ENCODE measurements at places on chromosomes 4 and X.

DNA sequence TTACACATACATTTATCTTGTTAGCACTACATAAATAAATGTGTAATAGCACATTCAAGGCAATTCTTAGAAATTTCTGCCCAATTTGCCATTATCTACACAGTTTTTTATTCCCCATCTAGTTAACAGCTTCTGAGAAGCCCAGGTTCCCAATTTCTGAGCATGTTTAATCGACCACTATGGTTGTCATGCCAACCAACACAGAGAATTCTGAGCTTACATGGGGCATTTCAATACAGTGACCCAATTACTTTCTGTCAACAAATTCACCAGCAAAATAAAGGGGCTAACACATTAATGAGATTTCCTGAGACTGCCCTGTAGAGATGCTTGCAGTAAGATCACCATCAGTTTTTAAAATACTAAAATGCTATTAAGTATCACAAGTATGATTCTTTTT, 22.0 kb downstream of the GPM6A start:
- no peak for DNase-seq

DNA sequence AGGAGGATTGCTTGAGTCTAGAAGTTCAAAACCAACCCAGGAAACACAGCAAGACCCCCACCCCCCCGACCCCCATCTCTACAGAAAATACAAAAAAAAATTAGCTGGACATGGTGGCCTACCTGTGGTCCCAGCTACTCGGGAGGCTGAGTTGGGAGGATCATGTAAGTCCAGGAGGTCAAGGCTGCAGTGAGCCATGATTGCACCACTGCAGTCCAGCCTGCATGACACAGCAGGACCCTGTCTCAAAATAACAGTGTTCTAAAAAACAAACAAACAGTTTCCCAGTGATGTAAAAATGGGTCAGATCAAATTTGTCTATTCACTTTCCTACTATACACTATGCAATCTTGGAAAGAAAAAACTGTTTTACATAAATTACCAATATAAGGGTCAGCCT, 2.0 kb upstream of the CBR4 start:
- no peak for DNase-seq

DNA sequence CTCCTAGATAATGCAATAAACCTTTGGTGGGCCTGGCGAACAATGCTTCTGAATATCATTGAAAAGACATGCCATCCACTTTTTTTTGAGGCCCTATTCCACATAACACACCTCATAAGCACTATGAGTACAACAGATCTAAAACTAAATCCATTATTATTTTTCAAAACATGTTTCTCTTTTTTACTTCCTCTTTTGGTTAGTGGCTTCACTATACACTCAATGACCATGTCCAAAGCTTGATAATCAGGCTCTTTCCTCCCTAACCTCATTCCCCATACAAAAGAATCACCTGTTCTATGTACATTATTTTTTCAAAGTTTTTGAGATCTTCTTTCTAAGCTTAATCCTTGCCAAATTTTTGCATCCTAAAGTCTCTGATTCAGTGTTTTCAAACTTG, 20.4 kb upstream of the NPY2R start:
- no peak for DNase-seq

DNA sequence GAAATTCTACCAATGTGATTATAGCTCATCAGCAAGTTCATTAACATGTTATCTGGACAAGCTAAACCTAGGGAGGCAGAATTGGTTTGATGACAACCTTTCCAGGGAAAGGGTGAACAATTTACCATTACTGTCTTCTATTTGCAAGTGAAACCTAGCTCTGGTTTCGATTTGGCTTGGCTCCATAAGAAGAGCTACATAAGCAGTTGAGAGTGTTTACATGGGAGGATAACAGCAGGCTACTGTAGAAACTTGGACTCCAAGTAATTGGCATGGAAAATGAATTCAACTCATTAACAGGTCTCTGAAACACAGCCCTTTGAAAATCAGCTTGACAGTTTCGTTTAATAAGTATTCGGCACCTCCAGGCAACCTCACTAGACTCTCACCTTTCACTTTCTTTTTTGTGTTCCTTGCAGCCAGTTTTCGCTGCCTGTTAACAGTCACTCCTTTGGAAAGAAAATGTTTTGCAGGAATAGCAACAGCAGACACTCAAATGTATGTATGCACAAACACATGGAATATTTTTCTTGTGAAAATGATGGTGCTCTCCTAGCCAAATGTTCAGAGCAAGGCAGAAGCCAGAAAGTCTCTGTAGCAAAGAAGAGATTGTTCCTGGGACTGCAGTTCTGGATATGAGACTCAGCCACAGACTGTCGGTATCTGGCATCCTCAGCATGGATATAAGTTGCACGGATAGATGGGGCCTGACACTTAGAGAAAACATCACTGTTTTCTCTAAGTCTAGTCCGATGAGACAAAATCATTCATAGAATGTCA, 27.5 kb downstream of the POU3F4 start:
- DNase-seq = no peak

DNA sequence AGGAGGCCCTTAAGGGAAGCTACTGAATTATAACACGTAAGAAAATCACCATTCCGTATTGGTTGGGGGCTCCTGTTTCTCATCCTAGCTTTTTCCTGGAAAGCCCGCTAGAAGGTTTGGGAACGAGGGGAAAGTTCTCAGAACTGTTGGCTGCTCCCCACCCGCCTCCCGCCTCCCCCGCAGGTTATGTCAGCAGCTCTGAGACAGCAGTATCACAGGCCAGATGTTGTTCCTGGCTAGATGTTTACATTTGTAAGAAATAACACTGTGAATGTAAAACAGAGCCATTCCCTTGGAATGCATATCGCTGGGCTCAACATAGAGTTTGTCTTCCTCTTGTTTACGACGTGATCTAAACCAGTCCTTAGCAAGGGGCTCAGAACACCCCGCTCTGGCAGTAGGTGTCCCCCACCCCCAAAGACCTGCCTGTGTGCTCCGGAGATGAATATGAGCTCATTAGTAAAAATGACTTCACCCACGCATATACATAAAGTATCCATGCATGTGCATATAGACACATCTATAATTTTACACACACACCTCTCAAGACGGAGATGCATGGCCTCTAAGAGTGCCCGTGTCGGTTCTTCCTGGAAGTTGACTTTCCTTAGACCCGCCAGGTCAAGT, 6.9 kb upstream of the MSANTD1 start:
- DNase-seq = no peak
